SK-MEL-5 (cell line): ENCODE measurements at places on chromosomes 12 and 14. TPM values are rescaled to one million over a fixed set of nuclear protein-coding genes. Genes with fewer than 3 reads are reported as not detected.

- no peak for DNase-seq
Observed at GRCh38 chr12:114555451-114555850, 128.5 kb downstream of the TBX3 start.

DNA sequence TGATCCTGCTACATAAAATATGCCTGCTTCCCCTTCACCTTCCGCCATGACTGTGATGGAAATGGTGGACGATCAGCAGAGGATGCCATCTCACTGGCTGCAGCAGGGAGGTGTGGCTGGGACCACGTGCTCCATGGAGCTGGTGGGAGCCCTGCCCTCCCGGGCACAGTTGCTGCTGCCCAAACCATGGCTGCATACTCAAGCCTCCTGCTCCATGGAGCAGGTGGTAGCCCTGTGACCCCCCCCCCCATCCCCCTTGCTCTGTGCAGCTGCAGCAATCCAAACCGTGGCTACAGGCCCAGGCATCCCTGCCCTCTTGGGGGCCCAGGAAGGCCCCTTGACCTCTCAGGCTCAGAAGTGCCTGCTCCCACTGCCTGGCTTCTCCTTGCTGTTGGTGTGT, 597.5 kb upstream of the LMO3 start:
- DNase-seq, result no peak

- DNase-seq, result no peak
Observed at GRCh38 chr12:129779033-129779432, 124.8 kb downstream of the TMEM132D start.

- no peak for DNase-seq
Observed at GRCh38 chr14:32341947-32342846, 13.1 kb downstream of the AKAP6 start.

DNA sequence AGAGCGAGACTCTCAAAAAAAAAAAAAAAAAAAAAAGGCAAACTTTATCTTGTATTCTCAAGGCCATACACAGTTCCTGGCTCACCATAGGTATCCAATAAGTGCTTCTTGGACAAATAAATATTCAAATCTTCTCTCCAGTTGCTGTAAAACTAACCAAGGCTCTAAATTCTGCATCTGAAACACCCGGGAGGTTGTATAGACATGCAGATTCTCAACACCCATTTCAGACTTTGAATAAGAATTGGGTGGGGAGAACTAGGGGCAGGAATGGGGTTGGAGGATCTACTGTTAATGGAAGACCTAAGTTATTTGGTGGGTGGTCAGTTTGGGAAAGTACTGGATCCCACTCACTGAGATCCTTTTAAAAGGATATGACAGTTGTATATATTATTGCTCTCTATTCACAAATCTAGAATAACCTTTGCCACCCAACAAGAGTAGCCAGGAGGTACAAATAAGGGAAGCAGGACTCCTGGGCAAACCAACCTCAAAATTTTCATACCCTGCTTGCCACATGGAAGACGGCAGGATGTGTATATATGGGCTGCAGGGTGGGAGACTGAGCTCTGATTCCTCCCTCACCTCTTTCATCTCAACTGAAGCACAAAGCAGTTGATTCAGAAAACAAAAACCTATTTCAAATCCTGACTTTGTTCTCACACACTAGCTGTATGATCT, 879 bp downstream of the GDF3 start:
- no peak for DNase-seq

GRCh38 chr14:55938249-55938791, 179.9 kb upstream of the PELI2 start:
- no peak for DNase-seq

DNA sequence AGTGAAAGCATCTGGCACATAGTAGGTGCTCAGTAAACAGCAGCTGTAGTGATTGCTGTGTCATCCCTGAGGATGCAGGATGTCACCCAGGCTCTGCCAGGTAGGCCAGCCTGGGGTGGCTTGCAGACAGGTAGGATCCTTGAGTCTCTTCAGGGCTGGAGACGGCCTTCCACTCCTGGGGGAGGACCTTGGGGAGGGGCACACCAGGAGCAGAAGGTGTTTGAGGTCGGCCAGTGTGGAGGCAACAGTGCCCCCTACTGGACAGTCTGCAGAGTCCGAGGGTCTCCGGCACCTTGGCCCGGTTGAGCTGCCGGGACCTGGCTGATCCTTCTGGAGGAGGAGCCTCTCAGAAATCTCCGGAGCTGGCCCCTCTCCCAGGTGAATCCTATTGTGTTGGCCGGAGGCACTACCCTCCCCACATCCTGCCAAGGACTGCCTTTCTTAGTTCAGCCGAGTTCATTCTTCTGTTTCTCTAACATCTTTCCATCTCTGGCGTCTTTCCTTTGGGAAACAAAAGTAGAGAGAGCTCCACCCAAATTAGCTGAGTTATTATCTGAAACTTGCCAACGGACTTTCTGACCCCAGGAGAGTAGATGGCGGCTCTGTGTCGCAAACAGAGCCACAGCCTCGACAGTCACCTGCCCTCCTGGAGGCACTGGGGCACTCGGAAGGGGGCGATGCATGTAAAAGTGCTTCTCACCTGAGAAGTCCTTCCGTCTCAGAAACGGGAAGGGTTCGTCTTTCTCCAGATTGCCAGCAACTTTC, 41.8 kb upstream of the CLMN start:
- peak; percentile 83 for DNase-seq

Gene GPR137C
- 0.32 and 0.40 TPM in 2 replicates for total RNA-seq

Gene RGS6
- total RNA-seq, result not detected in 2 replicates

DNA sequence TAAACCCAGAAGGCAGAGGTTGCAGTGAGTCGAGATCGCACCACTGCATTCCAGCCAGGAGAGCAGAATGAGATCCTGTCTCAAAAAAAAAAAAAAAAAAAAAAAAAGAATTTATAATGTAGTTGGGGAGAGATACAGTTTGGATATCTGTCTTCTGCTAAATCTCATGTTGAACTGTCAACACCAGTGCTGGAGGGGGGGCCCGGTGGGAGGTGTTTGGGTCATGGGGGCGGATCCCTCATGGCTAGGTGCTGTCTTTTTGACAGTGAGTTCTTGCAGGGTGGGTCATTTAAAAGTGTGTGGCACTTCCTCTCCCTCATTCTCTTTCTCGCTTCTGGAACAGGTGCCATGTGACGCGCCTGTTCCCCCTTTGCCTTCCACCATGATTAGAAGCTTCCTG, 32.8 kb downstream of the CLIP1 start:
- DNase-seq, result no peak

DNA sequence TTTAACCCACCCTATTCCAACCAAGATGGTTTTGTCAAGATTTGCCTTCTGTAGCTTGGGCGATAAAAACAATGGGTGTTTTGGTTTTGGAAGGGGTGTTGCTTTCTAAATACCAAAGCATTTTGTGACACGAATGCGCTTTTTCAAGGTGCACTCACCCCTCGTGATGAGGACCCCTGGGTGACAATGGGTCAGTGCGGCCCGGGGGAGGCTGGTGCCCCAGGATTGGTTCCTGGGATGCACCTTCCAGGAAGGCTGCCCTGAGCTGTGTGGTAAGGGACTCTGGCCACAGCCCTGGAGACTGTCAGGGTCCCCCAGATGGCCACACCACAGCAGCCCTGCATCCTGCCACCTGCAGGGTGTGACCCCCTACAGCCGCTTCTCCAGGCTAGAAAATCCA, 180.6 kb upstream of the MYL2 start:
- DNase-seq, result no peak

Gene LMNTD1
- not detected in 2 replicates for total RNA-seq

- DNase-seq, result peak; percentile 66
Observed at GRCh38 chr14:95527387-95528002, 7.4 kb upstream of the GLRX5 start.

DNA sequence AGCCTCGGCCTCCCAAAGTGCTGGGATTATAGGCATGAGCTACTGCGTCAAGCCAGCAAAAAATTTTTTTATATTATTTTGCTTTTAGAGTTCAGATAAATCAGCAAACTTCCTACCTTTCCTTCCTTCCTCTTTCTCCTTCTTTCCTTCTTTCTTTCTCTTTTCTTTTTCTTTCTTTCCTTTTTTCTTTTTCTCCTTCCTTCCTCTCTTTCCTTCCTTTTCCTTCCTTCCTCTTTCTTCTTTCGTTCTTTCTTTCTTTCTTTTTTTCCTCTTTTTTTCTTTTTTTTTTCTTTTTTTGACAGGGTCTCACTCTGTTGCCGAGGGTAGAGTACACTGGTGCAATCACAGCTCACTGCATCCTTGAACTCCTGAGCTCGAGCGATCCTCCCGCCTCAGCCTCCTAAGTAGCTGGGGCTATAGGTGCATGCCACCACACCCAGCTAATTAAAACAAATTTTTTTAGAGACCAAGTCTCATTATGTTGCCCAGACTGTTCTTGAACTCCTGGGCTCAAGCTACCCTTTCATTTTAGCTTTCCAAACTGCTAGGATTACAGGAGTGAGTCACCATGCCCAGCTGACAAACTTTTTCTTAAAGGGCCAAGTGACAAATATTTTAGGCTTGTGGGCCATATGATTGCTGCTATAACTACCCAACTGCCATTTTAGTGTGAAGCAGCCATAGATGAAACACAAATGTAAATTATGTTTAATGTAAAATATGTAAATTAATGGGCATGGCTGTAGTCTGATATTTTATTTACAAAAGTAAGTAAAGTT, 7.1 kb upstream of the WASHC4 start:
- DNase-seq, result peak; percentile 54

Gene EIF2B1
- 55.4 and 76.6 TPM in 2 replicates for total RNA-seq

- DNase-seq, result no peak
Observed at GRCh38 chr12:5434647-5435560, 3.0 kb downstream of the NTF3 start.

DNA sequence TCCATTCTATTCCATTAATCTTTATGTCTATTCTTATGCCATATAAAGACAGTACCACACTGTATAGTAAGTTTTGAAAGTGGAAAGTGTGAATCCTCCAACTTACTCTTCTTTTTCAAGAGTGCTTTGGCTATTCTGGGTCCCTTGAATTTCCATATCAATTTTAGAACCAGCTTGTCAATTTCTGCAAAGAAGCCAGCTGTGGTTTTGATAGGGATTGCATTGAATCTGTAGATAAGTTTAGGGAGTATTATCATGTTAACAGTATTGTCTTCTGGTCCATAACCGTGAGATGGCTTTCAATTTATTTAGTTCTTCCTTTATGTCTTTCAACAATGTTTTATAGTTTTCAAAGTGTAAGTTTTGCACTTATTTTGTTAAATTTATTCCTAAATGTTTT, 34.2 kb upstream of the GCH1 start:
- no peak for DNase-seq

GRCh38 chr12:84136862-84137367, 775.7 kb downstream of the SLC6A15 start:
- DNase-seq, result no peak

- DNase-seq, result no peak
Observed at GRCh38 chr12:31288381-31288780, 37.6 kb downstream of the SINHCAF start.

- DNase-seq, result no peak
Observed at GRCh38 chr12:68137335-68137830, 22.2 kb downstream of the IFNG start.

Gene MYH6
- total RNA-seq, result not detected in 2 replicates

GRCh38 chr14:73217411-73217810, 19.9 kb upstream of the PAPLN start:
- DNase-seq, result no peak

Gene LRTM2
- not detected in 2 replicates for total RNA-seq

DNA sequence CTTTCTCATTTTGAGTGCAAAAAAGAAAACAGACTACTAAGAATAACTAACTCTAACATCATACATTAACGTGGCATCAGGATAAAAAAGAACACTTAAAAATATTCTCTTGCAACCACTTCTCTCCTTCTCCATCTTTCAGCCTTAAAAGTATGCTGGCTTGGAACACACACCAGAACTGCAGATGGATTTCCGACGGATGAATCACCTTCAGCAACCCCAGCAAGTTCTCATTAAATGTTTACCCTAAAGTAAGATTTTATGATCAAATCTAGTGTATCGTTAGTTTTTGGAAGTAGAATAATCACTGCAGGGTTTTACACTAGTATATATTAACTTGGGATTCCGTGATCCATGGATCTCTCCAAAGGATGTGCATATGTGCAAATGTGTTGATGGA, 1.2 kb downstream of the NEK9 start:
- DNase-seq, result no peak

DNA sequence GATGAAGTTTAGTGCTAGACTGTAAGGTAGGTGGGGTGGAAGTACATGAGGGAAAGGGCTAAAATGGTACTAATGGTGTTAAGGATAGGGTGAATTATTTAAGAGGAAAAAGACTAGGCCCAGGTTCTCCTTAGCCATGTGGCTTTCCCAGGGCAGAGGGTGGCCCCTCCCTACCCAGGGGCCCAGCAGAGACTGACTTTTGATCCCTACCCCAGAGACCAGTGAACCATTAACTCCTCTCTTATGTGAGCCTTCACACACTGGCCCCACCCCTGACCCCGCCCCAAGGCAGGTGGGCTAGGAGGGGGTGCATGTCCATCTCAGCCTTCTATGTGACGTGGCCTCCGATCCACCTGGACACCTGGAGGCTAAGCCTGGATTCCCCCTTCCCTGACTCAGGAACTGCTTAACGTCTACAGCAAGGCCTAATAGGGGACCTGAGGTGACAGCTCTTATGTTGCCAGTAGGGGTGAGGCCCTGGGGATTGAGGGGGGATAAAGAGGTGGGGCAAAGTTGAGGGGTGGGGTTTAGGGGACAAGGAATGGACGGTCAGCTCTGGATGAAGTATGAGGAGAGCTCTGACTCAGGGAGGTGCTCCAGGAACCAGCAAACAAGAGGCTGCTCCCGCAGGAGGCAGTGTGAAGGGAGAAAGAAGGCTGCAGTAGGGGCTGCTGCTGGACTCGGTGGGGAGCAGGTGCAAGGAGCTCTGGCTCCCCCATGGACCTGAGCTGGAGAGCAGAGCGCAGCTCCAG, 757 bp downstream of the SLC39A5 start:
- DNase-seq, result no peak

- DNase-seq, result no peak
Observed at GRCh38 chr12:53011889-53012288, 5.6 kb downstream of the EIF4B start.

Gene HPD
- not detected in 2 replicates for total RNA-seq

Gene SLC17A8
- total RNA-seq, result 0.11 TPM in 1 of 2 replicates, not detected in the other
